ENCODE measurements at places on chromosomes 3 and 15.

DNA sequence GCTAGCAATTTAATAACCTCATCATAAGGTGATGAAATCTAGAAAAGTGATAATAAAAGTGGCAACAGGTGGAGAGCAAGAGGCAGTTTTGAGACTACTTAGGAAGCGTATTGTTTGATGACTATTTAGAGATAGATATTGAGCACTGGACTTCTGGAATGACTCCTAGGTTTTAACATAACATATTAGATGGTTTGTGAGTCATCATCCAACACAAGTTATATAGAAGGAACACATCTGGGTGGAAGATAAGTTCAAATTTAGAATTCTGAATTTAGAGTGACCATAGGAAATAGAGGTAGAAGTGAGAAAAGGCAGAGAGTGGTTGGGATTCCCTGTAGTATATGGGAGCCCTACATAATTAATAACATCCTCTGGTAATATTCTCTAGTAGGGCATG is 282.8 kb upstream of the ALCAM start:
- DNase-seq, result no peak

GRCh38 chr3:123158899-123159390 is 42.8 kb upstream of the SEC22A start:
- no peak for DNase-seq

DNA sequence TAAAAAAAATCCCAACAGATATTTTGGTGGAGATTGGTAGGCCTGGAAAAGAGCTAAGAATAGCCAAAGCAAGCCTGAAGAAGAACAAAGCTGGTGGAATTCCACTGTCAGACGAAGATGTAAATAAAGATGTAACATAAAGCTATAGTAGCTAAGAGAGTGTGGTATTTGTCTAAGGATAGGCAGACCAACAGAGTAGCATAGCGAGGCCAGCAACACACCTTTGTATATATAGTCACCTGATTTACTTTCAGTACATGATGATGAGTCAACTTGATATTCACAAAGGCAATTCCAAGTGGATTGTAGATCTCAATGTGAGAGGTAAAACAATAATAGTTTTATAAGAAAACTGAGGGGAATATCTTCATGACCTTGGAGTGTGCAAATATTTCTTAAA is 53.6 kb upstream of the SYN2 start:
- DNase-seq, result no peak

DNA sequence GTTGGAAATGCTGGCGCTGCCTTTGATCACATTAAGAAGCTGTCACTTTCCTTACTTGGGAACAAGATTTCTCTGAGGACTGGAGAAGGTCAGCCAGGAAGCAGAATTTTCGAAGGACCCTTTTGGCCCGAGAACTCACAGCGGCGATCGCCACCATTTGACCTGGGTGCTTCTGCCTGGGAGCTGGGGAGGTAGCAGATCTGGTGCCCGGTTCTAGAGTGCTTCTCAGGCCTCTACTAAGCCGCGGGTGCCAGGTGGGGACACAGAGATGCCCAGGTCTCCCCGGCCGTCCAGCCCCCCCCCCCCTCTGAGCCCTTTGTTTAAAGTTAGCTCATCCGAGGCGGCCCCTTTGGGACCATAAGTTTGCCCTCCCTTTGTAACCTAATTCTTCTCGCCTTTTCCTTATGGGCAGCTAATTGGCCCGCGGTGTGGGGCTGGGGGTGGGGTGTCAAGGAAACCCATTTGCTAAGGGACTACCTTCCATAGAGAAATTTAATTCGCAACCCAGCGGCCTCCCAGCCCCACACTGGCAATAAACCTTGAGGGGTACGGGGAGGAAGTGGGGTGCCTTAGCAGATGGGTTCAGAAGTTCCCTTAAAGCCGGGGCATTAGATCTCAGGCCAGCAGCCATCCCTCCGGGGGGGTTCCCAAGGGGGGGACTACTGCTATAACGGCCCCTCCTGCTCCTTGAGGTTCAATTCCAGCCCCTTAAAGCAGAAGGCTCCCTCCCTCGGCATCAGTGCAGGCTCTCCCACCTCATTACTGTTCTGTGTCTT is 1.9 kb downstream of the GATA2 start:
- no peak for DNase-seq

GRCh38 chr15:88115486-88116152 is 140.9 kb downstream of the NTRK3 start:
- DNase-seq, result no peak

DNA sequence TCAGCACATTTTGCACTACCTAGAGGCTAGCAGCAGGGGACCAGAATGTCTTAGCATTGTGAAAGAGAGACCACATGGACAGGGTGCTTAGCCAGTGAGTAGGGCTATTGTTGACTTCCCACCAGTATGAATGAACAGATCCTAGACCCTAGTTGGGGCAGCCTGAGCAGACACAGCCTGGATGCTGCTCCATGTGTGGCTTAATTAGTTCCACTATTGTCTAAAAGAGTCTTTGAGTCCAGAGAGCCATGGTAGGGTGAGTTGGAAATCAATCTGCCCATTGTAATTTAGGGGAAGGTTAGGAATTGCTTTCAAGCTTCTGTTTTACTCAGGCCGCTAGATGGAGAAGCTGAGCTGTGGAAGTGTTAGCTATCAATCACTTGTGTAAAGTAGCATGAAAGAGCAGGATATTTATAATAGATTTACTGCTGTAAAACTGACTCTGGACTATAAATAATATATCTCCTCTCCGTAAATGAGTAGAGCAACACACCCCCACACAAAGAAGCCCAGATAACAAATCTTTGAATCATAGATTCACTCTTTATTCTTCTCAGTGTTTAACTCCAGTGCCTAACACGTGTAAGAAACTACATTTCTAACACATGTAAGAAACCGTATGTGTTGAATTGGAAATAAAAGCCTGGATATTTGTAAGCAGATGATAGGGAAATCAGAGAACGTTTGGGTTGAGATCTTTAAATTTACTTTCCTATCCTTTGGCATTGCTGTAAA is 4.1 kb upstream of the GCSAM start:
- DNase-seq, result no peak

DNA sequence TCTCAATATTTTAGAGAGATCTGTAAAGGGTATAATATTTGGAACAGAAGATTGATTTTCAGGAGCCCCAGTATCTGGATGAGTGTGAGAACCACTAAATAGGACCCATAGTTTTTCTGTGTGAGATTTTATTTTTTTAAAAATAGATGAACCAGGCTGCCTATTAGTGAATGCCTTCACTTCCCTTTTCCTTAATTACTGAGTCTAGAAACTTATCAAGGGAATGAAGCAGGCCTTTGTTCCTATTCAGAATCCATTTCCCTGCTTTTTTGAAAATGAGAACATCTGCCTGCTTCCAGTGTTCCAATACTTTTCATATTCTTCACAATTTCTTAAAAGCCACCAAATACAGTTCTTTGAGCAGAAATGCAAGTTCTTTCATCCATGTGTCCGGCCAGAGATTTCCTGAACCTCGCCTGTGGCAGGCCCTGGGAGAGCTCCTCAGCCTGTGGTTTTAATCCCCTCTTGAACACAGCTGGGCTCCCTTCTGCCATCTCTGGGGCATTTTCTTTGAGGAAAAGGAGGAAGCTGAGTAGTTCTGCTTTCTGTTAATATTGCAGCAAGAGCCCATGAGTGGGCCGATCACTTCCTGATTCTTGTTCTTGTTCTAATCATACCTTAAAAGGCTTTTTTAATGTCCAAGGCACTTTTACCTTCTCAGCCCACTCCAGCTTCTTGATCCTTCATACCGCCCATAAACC is 4.7 kb downstream of the EHD4 start:
- DNase-seq, result no peak

DNA sequence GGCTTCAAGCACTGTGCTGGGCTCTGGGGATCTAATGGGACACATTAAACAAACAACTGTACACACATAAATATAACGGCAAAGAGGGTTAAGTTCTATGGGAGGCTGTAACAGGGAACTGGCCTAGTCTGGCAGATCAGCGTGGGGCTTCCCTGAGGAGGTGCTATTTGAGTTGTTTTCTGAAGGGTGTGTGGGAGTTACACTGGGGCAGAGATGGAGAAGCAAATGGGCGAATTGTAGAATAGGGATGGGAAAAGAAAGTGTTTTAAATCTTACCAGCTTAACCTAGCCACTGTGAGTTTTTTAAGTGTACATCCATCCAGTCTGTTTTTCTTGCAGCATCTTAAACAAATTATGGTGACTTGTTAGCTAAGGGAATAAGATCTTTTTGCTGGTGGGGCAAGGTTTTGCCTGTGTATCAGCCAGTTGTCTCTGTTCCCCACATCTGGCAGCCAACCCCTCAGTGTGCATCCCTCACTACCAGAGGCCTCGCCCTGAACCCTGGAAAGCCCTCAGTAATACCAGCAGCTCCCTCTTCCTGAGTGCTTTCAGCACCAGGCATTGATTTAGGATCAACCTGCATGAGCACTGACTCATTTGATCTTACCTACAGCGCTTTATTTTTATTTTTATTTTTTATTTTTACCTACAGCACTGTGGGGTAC is 10.9 kb upstream of the IL16 start:
- DNase-seq, result no peak

- DNase-seq, result no peak
Measured at GRCh38 chr3:179304605-179305004, 18.2 kb upstream of the ZNF639 start.

- no peak for DNase-seq
Measured at GRCh38 chr3:28726840-28727239, 378.2 kb upstream of the AZI2 start.

DNA sequence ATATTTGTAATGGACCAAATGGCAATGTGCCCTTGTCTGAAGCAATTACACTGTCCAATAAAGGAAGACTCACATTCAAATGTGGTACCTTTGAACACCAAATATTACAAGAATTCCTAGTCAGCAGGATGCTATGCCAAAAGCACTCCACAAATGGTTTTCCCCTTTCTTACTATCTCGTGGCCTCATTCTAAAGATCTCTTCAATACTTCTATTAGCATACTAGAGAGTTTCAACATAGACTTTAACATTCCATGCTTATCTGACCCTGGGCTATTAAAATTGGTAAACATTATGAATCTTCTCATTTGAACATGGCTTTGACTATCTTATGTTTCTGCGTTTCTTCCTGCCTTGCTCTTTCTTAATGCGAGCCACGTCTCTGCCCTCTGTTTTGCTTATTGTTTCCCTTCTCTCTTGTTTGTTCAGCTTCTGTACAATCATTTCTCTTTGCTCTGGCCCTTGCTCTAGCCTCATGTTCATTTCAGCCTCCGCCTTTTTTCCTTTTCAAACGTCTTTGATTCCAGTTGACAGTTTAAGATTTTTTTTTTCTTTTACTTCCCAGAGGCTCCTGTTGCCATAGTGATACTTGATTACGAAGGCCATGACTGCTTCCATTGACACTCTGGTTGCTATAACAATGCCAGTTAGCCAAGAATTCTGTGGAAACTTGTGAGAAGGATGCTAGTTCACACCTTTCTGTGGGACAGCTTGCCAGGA is 49.5 kb upstream of the SLC9A9 start:
- DNase-seq, result no peak

DNA sequence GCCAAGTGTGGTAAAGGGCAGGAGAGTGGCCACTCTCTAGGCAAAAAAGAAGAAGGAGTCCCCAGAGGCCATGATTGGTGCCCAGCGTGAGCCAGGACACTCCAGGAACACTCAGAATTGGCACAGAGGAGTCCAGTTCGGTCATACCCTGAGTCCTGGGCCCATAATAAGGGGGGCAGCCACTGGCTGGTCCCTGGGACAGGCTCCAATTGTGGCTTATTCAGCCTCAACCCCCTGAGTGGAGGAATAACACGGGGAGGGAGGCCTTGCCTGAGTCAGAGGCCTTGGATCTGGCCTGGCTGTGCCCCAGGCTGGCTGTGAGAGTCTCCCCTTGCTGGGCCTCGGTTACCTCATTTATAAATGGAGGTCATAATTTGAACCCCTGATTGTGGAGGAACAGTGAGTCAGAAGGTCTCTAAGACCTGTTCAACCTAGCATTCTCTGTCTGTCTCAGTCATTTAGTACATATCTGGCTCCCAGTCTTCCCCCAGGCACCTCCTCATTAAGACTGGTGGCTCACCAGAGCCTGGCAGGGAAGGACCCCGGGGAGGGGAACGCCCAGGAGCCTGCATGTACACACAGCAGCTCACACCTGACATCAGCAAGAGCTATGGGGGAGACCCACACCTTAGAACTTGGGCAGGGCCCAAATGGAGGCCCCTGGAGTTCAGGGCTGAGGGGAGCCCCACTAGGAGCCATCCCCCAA is 95.9 kb upstream of the ATP2B2 start:
- no peak for DNase-seq

- DNase-seq, result no peak
Measured at GRCh38 chr3:32261545-32261944, 23.1 kb downstream of the CMTM8 start.

DNA sequence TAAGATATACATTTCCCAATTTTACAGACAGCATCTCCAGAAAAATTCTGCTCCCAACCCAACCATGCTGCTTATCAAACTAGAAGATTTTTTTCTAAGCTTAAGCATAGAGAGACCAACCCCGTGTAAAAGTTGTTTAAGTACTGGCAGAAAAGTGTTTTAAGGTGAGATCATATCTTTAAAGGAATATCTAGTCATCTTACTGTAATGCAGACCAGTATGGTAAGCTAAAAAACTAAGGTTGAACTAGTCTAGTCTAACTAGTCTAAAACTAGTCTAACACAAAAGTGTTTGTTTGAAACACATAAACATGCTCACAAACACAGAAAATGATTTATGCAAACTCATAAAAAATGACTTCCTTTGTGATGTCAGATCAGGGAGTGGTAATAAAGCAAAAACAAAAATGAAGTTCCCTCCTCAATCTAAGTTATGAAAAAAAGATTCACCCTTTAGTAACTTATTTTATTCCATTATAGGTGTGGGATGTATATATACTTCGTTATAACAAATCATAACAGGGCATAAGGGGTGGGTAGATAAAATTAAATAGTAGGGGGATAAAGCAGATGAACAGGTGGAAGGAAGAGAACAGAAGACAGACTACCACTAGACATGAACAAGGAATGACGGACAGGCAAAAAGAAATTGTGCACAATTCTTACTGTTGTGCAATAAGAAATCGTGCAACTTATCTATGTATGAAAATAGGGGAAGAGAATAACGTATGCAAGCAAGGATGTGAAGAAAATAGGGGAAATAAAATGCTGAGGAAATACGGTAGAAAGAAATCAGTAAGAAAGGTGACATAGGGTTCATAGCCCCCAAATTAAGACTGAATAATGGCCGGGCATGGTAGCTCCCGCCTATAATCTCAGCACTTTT is 10.0 kb downstream of the MYO5A start:
- no peak for DNase-seq

DNA sequence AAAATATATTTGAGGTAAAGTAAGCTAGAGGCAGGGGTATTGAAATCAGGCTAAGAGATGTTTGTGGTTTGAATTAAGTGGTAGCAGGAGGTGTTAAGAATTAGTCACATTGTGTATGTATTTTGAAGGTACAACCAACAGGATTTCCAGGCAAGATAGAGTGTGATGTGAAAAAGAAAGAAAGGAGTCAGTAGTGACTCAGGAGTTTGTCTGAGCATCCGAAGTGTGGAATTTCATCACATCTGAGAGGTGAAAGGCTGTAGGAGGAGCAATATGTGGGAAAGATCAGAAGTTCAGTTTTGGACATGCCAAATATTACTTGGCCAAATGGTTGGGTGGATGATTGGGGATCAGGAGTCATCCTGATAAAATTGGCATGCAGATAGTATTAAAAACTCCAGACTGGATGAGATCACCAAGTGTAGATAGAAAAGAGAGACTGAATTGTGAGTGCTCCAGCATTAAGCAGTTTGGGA is 32.1 kb upstream of the EBLN2 start:
- DNase-seq, result peak; percentile 21

Data from HFF-Myc (cell line).